ENCODE measurements at places on chromosomes 1 and 21.

GRCh38 chr1:50423670-50424000, 392 bp upstream of the DMRTA2 start:
- DNase-seq, result no peak

- DNase-seq, result no peak
Observed at GRCh38 chr21:42599486-42599885, 53.9 kb upstream of the PDE9A start.

DNA sequence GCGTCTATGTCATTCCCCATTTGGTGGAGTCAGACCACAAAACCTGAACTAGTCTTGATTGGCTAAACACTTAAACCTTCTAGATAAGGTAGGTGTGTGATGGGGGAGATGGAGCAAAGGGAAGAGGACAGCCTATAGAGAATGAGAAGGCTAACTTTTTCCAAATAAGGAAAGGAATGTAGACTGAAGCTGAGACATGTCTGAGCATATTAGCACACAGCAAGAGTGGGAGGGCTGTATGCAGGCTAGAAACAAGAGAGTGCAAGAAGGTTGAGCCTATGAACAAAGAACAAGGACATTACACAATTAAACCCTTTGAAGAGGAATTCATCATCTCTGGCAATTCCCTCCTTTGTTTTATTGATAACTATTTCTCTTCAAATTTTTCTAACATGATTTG, 89.2 kb upstream of the OLFM3 start:
- no peak for DNase-seq

GRCh38 chr1:38076038-38076437, 29.4 kb upstream of the POU3F1 start:
- DNase-seq, result no peak

DNA sequence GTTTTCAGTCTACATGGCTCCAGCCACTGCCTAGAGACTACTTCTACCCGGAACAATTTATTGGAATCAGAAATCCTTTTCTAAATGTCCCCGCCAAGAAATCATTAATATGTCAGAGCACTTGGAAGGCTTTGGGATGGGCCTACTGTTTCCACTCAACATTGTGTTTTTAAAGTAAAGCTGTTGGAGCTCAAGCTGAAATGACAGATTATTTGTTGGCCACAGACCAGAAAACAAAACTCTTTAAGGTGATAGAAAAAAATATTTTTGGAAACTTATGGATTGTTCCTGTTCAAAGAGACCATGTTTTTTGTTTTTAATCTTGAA, 496 bp downstream of the VPS45 start:
- DNase-seq, result peak; percentile 9

DNA sequence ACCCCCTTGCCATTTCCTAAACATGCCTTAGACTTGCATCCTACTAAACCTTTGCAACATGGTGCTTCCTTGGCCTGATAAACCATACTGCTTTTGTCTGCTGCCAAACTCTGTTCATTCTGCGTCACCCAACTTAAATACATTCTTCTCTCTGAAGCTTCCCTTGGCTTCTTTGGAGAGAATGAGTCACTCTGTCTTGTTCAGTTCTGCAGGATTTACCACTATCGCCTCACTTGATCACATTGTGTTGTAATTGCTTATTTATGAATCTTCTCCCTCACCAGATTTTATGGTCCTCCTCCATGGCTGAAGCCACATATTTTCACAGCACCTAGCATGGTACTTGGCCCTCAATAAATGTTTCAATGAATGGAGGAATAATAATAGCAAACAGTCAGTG, 21.7 kb upstream of the TUT4 start:
- no peak for DNase-seq

- no peak for DNase-seq
Observed at GRCh38 chr1:42322577-42322976, 12.5 kb downstream of the FOXJ3 start.

- DNase-seq, result no peak
Observed at GRCh38 chr21:35120631-35121180, 71.6 kb upstream of the RUNX1 start.

DNA sequence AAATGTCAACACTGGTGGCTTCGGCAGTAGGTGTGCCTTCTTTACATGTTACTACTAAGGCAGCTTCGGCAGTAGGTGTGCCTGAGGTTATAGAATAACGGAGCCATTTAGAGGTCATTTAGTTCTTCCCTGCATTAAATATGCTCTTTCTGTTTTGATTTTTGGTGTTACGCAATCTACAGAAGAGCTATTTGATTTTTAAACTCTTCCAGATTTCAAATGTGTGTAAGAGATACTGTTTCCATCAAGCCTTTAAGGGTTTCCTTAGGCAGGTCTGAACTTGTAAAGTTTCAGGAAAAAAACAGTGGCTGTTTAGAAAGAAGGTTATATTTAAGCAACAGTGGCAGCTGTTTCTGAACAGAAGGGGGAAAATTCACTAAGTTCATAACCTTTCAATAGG, 54.8 kb downstream of the PIK3R3 start:
- no peak for DNase-seq

- DNase-seq, result no peak
Observed at GRCh38 chr1:227068883-227069282, 128.8 kb downstream of the COQ8A start.

GRCh38 chr1:119740896-119741780, 27.6 kb downstream of the HMGCS2 start:
- DNase-seq, result no peak

GRCh38 chr1:2973601-2974593, 47.4 kb upstream of the ACTRT2 start:
- no peak for DNase-seq

GRCh38 chr1:185561629-185562028, 172.6 kb upstream of the HMCN1 start:
- no peak for DNase-seq

DNA sequence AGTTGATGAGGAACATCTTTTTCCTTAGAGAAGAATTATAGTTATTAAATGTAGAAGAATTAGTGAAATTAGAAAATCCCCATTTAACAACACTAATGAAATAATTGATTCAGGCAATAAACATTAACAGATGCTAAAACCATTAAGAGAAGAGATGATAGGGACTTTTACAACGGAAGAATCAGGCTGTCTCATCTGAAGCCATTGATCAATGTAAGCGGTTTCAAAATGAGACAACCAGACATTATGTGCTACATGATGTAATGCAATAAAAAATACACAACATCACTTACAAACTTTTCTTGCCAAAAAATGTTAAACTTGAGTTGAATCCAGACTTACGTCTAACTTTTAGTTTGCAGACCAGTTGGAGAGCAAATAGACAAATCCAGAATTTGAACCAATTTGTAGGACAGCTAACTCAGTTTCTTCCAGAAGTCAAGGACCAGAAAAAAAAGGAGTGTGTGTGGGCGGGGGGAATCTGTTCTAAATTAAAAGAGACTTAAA, 165.4 kb upstream of the DPT start:
- DNase-seq, result no peak

GRCh38 chr1:186899977-186900376, 71.2 kb downstream of the PLA2G4A start:
- no peak for DNase-seq

DNA sequence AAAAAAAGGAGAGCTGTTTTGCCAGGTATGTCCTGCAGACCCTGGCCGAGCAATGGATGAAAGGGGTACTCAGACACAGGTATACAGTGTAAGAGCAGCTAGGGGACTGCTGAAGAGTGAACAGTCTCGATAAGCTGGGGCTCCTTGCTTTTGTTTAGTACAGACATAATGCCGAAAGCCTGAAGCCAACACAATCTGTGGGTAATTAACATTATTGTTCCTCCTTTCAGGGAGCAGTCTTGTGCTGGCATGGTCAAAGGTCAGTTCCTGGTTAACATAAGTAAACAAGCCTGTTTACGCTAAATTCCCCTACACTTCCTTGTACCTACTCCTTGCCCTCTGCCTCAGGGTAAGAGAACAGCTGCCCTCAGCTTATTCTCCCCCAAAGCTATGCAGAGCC, 272.3 kb upstream of the ST6GALNAC5 start:
- no peak for DNase-seq

- DNase-seq, result no peak
Observed at GRCh38 chr1:228194436-228194835, 13.4 kb upstream of the OBSCN start.

Measured in substantia nigra (tissue), 51 donors.